Sigmoid colon (tissue), 7 donors: ENCODE measurements at places on chromosomes 6 and 20. TPM values are rescaled to one million over a fixed set of nuclear protein-coding genes. Genes with fewer than 3 reads are reported as not detected.

DNA sequence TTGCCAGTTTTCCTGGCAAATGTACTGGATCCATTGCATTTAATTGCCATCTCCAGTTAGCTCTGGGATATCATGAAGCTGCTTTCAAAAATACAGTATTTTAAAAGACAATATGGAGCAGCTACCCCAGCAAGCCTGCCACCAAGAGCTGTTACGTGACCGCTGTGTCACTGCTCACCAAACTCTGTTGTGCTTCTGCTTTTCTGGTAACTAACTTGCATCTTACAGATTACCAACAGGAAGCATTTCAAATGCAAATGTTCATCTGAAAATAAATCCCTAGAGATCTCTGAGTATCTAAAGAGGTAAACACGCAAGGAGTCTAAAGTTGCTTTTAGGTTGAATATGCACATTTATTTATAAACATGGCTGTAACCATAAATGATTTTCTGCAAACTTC lies 1008.3 kb downstream of the KIF16B start:
- no peak for DNase-seq

DNA sequence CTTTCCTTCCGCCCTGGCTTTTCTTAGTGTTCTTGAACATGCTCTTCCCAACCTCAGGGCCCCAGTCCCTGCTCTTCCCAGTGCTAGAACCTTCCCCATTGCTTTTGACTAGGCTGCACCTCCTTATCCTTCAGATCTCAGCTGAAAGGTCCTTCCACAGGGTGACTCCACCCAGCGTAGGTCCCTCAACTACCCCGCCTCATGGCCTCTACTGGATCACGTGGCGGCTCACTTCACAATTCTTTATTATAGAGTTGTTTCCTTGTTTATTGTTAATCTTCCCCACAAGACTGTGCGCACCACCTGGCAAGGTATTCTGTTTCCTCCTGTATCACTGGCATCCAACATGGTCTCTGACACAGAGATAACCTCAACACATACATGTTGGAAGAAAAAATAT lies 31.2 kb downstream of the TTLL9 start:
- peak; percentile 17 for DNase-seq

DNA sequence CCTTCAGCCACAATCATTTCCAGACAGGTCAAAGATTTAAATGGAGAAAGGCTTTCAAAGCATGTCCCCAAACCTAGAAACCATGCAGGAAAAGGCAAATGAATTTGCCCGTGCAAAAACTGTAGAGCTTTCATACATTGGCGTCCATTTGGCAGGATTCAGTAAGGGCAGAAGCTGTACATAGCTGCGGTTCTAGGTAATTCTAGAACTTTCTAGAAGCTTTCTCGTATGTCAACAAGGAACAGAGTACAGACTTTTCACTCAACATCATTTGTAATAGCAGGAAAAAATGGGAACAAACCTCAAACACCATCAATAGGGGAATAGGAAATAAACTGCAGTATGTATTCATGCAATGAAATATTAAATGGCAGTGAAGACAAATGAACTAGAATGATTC lies 11.1 kb upstream of the MAPK13 start:
- no peak for DNase-seq

GRCh38 chr6:83546636-83547035 lies 34.3 kb downstream of the PRSS35 start:
- DNase-seq: no peak

DNA sequence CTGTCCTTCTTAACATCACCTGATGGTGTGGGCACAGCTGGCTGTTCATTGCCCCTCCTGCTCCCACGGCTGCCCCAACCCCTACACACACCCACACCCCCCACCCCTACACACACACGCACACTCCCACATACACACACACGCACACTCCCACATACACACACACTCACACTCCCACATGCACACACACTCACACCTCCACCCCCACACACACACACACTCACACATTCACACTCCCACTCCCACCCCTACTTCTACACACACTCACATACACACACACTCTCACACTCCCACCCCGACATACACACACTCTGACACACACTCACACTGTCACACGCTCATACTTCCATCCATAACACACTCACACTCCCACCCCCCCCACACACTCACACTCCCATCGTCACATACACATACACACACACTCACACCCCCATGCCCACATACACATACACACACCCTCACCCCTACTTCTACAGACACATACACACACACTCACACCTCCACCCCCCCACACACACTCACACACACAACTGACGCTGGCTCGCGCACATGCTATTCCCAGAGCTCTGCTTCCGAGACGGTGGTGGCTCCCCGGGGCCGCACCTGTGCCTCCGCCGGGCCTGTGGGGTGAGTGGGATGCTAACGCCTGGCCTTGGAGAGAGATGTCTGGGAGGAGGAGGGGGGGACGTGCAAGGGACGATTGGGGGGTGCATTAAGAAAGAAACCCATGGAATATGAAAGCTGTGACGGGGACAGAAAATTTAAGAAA lies 174.8 kb upstream of the QKI start:
- no peak for DNase-seq

DNA sequence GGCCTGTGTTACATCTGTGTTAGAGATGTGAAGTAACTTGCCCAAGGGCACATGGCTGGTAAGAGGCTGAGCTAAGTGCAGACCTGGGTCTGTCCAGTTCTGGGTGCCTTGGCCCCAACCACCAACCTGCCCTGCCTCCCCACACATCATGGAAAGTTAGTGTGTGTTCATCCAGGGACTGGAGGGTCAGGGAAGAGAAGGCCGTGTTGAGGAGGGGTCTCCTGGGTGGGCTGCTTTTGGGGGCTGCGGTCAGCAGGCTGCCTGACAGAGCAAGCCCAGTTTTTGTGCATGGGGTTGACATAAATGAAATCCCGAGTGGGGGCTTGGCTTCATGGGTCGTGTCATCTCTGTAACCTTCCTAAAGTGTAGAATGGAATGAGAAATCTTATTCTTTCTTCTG lies 10.9 kb downstream of the PYGB start:
- DNase-seq: no peak

- DNase-seq: no peak
Observed at GRCh38 chr20:52963131-52963530, 9.0 kb upstream of the TSHZ2 start.

DNA sequence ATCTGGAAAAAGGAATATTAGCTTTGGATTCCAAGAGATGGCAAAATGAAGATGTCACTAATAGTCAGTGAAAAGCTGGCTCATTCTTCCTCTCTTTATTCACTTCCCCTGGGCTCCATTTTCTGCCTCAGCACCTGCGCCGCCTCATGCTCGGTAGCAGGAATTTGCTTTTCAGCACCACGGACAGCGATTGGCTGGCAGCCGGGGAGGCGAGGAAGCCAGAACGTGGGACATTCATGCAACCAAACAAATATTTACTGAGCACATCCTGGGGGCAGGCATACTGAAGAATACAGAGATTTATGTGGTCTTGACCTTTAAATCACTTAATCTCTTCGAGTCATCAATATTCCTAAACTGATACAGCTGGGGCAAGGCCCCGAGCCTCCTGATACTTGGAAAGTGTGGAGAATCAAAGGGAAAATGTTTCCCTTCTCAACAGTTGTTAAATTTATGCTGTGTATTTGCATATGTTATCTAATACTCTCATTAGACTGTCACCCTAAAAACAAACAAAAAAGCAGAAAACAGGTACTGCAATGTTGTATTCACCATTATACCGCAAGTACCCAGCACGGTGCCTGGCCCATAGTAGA lies 12.1 kb upstream of the PDYN start:
- DNase-seq: no peak

Gene DSTN
- 2,020 TPM for total RNA-seq

- DNase-seq: no peak
Observed at GRCh38 chr20:63158352-63158751, 57.6 kb downstream of the YTHDF1 start.

GRCh38 chr6:118344014-118344670 lies 204.0 kb upstream of the PLN start:
- DNase-seq: no peak

Gene CCN2
- 43.5 TPM for total RNA-seq
